ENCODE measurements at places on chromosomes 6 and 20. TPM values are rescaled to one million over a fixed set of nuclear protein-coding genes. Genes with fewer than 3 reads are reported as not detected.

The EPPIN gene
- total RNA-seq = not detected

The OR2J3 gene
- not detected for total RNA-seq

The SYCP2L gene
- 12.5 TPM for total RNA-seq

The LEMD2 gene
- total RNA-seq = 31.8 TPM

The SLC52A3 gene
- total RNA-seq = not detected

The TREML2 gene
- not detected for total RNA-seq

The SUPT3H gene
- total RNA-seq = 22.5 TPM

The PNLDC1 gene
- total RNA-seq = 0.06 TPM

The ELOVL4 gene
- 17.2 TPM for total RNA-seq

The PROKR2 gene
- total RNA-seq = not detected

- DNase-seq = no peak
Observed at GRCh38 chr6:37936150-37936549, 116.6 kb downstream of the ZFAND3 start.

DNA sequence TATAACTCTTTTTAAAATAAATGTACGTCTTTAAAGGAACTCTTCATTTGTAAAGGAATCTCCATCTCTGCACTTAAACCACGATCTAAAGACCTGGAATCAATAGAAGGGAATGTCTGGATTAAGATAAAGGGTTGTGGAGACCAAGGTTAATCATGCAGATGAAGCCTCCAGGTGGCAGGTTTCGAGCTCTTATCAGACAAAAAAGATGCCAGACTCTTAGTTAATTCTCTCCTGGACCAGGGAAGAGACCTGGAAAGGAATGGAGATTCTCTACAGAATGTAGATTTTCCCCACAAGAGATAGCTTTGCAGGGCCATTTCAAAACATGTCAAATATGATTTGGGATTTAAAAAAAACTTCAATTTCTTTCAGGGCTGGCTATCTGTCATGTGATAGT is 71.5 kb upstream of the SSTR4 start:
- DNase-seq = no peak

DNA sequence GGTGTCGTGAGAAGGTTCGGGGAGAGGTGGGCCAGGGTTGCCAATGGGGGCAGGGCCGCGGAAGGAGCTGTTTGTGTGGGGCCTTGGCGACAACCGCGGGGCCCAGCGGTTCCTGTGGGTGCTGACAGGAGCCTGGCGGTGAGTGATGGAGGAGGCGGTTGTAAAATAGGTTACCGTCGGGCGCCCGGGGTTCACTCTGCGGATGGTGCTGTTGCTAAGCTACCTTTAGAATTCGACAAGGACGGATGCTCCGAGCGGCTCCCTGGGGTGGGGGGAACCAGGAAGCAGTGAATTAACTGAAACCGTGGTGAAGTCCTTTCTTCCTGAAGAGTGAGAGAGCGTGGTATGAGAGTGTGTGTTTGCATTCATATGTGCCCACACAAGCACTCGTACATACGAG is 61.7 kb downstream of the CDH22 start:
- no peak for DNase-seq

GRCh38 chr6:169653691-169654090 is 48.1 kb downstream of the WDR27 start:
- DNase-seq = no peak

DNA sequence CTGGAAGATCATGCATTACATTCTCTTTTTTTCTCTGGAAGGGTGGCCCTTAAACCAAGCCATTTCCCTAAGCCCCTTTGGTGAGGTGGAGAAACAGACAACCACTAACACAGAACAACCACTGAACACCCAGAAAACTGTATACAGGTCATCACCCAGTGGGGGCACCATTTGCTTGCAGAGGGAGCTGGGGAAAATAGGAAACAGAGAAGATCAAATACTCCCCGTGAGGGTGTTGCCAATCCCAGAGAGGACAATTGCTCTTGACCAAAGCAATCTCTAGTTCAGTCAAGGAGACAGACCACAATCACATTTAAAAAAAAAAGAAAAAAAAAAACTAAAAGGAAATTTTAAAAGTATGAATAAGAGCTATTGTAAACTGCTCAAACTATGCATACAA is 865 bp upstream of the DAAM2 start:
- no peak for DNase-seq

DNA sequence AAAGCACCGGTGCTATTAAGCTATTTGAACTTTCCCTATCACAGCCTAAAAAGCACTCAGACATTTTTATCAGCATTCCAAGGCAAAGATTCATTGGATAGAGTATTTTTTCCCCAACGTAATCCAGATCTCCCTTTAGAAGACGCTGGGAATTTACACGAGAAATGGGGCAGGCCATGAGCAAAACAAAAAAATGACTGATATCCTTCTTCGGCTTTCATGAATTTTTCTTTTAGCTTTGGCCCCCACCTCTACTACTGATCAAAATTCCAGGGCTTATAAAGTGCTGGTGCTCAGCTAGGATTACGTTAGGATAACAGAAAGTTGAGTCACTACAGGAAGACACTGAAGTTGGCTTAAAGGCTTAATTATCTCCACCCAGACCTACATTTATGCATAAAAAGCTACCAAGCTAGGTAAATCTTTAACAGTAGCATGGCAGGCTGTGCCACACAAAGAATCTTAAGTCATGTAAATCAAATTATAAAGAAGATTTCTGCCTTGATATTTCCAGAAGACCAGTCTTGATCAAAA is 418.5 kb upstream of the BTBD3 start:
- no peak for DNase-seq

- no peak for DNase-seq
Observed at GRCh38 chr6:610882-611281, 46.0 kb downstream of the HUS1B start.

GRCh38 chr6:37783856-37784584 is 35.5 kb upstream of the ZFAND3 start:
- DNase-seq = peak; percentile 48

DNA sequence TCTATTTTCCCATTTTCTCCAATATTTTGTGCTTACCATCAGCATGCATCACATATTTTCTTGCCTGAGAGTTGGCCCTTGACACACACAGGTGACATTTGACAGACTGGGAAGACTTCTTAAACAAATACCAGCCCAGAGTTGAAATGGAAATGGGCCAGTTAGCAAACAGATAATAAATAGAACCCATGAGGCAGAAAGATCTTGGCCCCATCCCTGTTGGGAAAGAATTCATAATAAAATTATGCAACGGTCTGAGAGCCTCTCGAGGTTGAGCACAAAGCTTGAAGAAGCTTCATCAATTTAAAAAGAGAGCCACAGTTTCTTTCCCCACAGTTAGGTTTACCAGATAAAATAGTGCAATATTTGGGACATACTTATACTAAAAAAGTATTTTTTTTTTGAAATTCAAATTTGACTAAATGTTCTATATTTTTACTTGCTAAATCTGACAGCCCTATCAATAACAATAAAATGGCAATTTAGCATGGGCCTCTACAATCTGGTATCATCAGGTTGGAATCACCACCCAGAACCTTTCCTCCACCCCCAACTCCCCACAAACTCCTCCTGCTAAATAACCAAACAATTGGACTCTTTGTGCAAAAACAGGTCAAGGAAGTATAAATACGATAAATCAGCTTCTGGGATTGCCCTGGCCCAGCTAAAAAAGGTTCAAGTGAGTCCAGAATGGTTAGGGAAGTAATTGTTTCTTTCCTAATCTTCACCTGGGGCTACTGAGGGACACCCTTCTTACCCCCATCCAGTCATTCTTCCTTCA is 129.8 kb downstream of the CD164 start:
- no peak for DNase-seq

- DNase-seq = no peak
Observed at GRCh38 chr6:9708600-9708999, 706.3 kb downstream of the TFAP2A start.

- DNase-seq = no peak
Observed at GRCh38 chr6:43705996-43706395, 18.4 kb upstream of the MRPS18A start.

DNA sequence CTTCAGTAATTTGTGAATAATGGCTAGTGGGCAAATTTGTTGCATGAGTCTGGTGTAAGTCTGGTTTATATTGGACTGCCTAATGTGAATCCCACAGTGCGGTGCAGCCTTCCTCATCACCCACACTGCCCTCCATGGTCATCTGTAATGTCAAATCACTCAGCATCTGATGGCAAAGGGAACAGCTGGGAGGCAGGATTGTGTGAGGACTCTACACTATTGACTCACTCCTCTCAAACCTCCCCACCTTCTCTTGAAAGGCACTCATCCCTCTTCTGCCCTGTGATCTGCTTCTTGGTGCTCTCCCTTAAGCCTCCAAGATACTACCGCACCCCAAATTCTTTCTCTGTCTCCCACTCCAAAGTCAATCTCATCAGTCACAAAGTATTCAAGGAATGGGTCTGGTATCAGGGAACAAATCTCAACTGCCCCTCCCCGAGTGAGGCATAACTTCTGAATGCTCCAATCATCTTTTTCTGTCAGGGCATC is 146.0 kb upstream of the BEND6 start:
- no peak for DNase-seq

DNA sequence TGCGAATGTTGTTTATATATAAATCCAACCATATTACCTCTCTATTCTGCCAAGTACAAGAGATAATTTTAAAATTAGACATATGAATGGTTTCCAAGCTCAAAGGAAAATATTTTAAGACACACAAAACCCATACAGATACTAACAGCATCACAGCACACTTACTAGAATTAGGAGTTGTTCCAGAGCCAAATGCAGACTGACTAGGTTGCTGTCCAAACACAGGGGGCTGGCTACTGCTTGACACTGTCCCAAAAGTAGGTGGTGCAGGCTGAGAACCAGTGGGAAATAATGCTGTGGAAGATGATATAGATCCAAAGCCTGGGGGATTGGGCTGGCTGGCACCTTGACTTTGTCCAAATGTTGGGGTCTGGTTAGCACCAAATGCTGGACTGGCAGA is 24.3 kb downstream of the FAM8A1 start:
- no peak for DNase-seq

- DNase-seq = no peak
Observed at GRCh38 chr20:59564171-59564570, 40.2 kb upstream of the PHACTR3 start.

DNA sequence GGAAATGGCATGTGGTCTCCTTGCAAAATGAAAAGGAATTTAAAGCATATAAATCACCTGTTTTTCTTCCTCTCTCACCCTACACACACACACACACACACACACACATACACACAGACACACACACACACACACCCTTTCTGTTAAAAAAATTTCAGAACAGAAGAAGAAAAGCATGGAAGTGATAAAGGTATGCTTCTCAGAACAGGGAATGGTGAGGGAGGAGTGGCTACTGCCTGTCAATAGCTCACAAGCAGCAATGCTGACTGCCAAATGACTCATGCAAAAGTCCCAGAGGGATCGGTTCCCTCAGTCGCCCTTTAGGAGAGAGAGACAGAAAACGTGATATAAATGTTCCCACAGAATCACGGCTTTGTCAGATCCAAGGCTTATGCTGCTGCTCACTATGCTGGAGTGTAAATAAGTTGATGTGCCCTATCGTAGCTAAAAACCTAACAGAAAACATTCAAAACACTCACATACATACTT is 102.6 kb downstream of the IBTK start:
- DNase-seq = peak; percentile 11

DNA sequence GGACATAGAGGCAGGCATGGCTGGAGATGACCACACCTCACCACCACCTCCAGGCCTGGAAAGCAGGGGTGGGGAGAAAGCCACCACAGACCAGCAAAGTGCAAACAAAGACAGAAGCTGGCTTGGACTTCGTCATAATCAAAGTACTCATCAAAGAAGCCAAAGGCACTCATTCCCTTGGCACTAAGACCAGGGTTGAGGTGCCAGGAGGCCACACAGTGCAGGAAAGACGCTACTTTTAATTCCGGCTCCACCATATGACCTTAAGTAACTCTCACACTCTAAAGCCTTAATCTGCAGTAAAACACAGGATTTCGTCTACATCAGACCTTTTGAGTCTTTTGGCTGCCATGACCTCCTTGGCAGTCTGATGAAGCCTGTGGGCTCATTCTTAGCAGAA is 123.1 kb downstream of the HIVEP2 start:
- DNase-seq = no peak
